ENCODE measurements at places on chromosomes 7 and 10.

DNA sequence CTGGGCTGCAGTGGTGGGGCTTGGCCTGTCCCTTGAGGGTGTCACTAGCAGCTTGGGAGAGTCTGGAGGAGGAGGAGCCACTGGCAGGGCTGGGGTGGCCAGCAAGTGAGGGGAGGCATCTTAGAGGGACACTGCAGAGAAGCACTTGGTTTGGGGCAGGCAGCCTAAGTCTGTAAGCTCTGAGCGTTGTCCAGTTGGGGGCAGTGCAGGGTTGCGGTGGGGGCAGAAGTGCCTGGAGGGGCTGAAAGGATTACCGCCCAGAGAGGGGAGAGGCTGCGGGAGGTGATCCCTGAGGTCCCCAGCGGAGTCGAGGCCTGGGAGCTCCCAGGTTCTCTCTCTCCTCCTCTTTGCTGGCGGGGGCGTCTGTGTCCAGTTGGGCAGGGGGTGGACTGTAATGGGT, 7.4 kb downstream of the ADCYAP1R1 start:
- H3K4me1 ChIP-seq: no peaks in the 10 kb centered on the region
- peaks cover 23% of the 10 kb centered on the region for H3K27me3 ChIP-seq
- no peak for DNase-seq
- H3K36me3 ChIP-seq: no peaks in the 10 kb centered on the region
- no peak overlapping the region for H3K27ac ChIP-seq

GRCh38 chr7:55092186-55092974, 73.6 kb downstream of the EGFR start:
- no peak for DNase-seq
- peaks cover 61% of the 10 kb centered on the region for H3K4me1 ChIP-seq
- no peak overlapping the region for H3K4me3 ChIP-seq
- H3K27ac ChIP-seq: peak overlapping the region; percentile 32
- H3K36me3 ChIP-seq: peaks cover 6% of the 10 kb centered on the region
- no peaks in the 10 kb centered on the region for H3K27me3 ChIP-seq

DNA sequence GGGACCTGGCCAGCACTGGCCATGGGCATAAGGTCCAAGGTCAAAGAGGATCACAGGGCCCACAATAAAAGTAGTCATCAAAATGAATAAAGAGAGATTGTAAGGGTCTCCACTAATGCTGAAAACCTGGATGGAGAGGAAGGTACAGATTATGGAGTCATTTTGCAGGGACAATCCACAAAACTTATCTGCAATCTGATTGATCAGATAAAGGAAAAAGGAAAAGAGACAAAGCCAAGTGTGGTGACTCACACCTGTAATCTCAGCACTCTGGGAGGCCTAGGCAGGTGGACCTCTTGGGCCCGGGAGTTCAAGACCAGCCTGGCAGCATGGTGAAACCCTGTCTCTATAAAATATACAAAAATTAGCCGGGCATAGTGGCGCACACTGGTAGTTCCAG, 174.0 kb downstream of the NPSR1 start:
- DNase-seq: no peak
- peaks cover 11% of the 10 kb centered on the region for H3K4me1 ChIP-seq
- H3K4me3 ChIP-seq: no peak overlapping the region
- H3K27me3 ChIP-seq: peaks cover 6% of the 10 kb centered on the region
- H3K36me3 ChIP-seq: no peaks in the 10 kb centered on the region

DNA sequence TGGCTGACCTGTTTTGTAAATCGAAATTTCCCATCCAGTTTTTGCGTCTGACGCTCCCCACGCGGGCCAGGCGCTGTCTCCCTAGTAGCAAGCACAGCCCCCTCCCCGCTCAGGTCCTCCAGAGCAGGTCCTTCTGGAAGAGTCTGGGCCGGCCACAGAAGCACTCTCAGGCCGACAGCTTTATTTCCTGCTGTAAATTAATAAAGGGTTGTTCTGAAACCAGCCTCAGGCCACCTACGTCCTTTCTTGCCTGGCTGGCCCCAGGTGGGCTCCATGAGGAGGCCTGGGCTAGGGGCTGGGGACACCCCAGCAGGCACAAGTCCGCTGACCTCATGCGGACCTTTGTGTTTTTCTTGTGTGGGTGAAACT, 35.2 kb downstream of the CAMK2B start:
- H3K27me3 ChIP-seq: peaks cover 41% of the 10 kb centered on the region
- no peaks in the 10 kb centered on the region for H3K4me1 ChIP-seq
- no peaks in the 10 kb centered on the region for H3K36me3 ChIP-seq
- H3K4me3 ChIP-seq: no peak overlapping the region
- H3K27ac ChIP-seq: no peak overlapping the region

DNA sequence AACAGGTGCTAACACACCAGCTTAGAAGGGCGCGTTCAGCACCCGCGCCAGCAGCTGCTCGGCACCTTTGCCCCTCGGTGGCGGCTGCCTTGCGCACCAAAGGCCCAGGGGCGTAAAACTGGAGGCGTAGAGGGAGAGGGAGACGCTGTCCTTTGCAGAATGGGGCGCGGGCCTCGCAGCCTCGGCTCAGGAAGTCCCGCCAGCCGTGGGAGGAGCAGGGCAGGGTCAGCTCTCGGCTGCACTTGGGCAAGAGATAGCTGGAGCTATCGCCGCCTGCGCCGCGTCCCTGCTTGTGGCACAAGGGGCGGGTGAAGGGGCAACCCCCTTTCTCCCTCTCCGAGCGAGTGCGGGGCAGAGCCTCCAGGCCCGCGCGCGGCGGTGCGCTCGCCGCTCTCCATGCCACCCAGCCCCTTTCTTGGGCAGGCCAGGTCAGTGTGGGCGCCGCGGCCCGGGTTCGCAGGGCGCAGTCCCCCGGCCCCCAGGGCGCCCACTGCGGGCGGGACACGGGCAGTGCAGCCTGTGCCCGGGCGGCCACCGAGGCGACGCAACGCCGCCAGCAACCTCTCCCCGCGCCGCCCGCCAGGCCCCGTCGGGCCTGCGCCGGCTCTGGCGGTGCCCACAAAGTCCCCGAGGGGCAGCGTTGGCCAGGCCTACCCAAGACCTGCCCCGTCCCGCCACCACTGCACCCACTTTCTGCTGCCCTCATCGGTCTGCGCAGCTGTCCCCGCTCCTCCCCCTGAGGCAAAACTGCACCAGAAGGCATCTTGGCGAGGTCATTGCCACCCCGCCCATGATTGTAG, 4.1 kb downstream of the NEUROD6 start:
- H3K27ac ChIP-seq: no peak overlapping the region
- H3K4me3 ChIP-seq: no peak overlapping the region
- peaks cover 9% of the 10 kb centered on the region for H3K27me3 ChIP-seq
- H3K4me1 ChIP-seq: no peaks in the 10 kb centered on the region
- no peaks in the 10 kb centered on the region for H3K36me3 ChIP-seq
- no peak for DNase-seq

DNA sequence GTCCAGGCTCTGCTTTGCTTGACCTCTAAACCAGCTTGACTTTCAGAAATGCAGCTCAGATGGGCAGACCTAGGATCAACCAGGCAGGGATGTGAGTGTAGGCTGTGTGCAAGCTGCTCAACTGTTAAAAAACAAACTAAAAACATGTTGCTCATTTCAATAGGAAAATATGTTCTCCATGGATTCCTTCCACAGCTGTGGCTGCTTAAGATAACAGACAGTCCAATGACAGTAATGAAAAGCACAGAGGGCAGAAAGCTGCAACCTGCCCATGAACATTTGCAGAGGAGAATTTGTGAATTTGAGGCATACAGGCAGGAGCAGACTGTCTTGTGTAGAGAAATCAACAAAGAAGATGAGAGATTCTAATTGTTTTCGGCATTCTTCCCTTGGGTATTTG, 534.2 kb downstream of the CCSER2 start:
- H3K4me3 ChIP-seq: no peak overlapping the region
- no peak for DNase-seq
- peaks cover 7% of the 10 kb centered on the region for H3K36me3 ChIP-seq
- H3K4me1 ChIP-seq: no peaks in the 10 kb centered on the region
- H3K27ac ChIP-seq: no peak overlapping the region

DNA sequence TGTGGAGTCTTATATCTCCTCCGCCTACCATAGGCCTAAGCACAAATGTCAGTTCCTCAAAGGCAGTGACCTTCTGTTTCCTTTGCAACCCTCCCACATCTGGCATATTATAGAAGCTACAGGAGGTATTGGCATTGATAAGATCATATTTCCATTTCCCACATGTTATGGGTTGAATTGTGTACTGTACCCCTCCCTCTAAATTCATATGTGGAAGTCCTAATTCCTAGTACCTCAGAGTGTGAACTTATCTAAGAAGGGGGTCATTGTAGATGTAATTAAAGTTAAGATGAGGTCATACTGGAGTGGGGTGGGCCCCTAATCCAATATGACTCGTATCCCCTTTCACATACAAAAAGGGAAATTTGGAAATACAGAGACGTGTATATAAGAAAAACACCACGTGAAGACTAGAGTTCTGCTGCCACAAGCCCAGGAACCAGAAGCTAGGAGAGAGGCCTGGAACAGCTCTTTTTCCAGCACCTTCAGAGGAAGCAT, 6.1 kb upstream of the LAMB4 start:
- no peak for DNase-seq
- peaks cover 5% of the 10 kb centered on the region for H3K27me3 ChIP-seq
- H3K4me1 ChIP-seq: peaks cover 5% of the 10 kb centered on the region

GRCh38 chr7:43767311-43767710, 8.8 kb downstream of the BLVRA start:
- H3K27ac ChIP-seq: no peak overlapping the region
- H3K27me3 ChIP-seq: no peaks in the 10 kb centered on the region
- H3K36me3 ChIP-seq: peaks cover 1% of the 10 kb centered on the region
- H3K4me1 ChIP-seq: peaks cover 30% of the 10 kb centered on the region

- H3K4me1 ChIP-seq: peaks cover 10% of the 10 kb centered on the region
- no peak for DNase-seq
- no peak overlapping the region for H3K4me3 ChIP-seq
- 0 out of 2 replicates have a peak, but pooled peaks cover 6% of the 10 kb centered on the region for H3K36me3 ChIP-seq
Observed at GRCh38 chr7:23449941-23450340, 20.4 kb downstream of the IGF2BP3 start.

- H3K27me3 ChIP-seq: no peaks in the 10 kb centered on the region
- peak overlapping the region; percentile 3 for H3K4me3 ChIP-seq
- peak; percentile 45 for DNase-seq
- peak overlapping the region; percentile 56 for H3K27ac ChIP-seq
- H3K4me1 ChIP-seq: peaks cover 10% of the 10 kb centered on the region
Observed at GRCh38 chr10:66678521-66678920, 247.3 kb upstream of the LRRTM3 start.

DNA sequence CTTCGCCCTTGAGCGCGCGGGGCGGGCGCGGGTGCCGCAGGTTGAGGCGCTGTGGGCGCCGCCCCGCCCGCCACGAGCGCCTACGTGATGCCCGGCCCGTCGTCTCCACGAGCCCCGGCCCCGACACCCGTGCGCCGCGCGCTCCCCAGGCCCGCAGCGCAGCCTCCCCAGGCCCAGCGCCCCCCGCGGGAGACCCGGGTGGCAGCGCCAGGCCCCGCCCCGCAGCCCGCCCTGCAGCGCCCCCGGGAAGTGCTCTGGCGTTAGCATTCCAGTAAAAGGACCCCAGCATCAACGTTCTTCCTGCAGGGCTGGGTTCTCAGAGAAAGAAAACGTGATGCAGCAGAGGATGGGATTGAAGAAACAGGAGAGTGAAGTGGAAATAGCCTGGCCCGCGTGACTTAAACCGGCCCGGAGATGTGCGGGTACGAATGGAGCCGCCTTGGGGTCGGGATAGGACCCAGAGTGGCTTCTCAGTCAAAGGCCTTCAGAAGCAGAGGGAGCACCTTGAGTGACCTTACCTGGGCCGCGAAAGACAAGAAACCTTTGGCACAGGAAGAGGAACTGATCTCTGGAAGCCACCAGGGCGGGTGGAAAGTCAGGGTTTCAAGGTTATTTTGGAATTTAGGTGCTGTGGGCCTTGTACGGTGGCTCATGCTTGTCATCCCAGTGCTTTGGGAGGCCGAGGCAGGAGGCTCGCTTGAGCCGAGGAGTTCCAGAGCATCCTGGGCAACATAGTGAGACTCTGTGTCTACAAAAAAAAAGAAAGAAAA, 1.8 kb downstream of the PFKP start:
- H3K27me3 ChIP-seq: no peaks in the 10 kb centered on the region
- H3K36me3 ChIP-seq: peaks cover 26% of the 10 kb centered on the region
- no peak for DNase-seq
- peaks cover 50% of the 10 kb centered on the region for H3K4me1 ChIP-seq

DNA sequence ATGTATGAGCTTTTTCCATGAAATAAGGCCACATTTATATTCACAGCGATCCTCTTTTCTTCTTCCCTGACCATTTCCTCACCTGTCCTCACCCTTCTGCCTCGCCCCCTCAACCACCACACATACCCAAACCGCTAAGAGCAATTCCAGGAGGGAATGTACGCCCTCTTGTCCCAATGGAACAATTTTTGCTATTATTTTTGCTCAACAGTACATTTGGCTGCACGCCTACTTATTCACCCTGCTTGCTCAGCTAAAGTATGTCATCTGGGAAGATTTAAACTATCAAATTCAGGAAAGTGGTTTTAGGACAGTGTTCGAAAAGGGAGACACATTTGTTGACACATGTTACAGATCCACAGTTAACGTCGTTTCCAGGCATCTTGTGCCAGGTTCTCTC, 252.7 kb downstream of the NEBL start:
- no peak overlapping the region for H3K4me3 ChIP-seq
- H3K4me1 ChIP-seq: no peaks in the 10 kb centered on the region
- no peaks in the 10 kb centered on the region for H3K27me3 ChIP-seq
- no peak for DNase-seq

GRCh38 chr7:130366564-130366963, 13.7 kb upstream of the CPA1 start:
- no peak for DNase-seq
- peaks cover 10% of the 10 kb centered on the region for H3K27me3 ChIP-seq
- peak overlapping the region; percentile 89 for H3K27ac ChIP-seq

DNA sequence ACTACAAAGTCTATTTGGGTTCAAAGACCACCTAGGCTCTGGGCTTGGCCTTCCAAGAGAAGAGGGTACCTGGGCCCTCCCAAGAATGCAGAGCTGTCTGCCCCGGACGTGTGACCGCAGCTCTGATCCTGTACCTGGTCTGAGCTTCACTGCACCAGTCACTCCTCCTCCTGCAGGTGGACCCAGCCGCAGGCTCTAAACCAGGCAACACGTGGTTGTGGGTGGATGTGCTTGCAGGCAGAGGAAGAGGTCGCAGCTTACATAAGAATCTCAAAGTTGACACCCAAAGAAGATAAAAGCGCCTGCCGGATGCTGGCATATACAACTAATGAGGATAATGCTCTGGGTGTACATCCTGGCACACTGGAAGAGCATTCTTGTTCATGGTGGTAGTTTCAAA, 9.4 kb upstream of the PFKP start:
- no peak overlapping the region for H3K4me3 ChIP-seq
- H3K36me3 ChIP-seq: no peaks in the 10 kb centered on the region
- no peak overlapping the region for H3K27ac ChIP-seq
- H3K4me1 ChIP-seq: peaks cover 28% of the 10 kb centered on the region

DNA sequence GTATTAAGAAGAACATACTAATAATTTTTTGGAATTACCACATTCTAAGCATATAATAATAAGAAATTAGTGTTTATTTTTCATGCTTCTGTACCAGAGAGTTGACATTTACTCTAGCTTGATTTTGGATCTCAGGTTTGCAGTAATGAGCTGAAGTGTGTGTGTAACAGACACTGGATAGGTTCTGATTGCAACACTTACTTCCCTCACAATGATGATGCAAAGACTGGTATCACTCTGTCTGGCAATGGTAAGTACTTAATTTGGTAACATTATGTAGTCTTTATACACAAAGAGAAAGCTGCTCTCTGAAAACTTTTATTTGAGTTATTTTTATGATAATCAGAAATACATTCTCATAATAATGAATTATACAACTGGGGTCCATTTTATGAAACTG, 54.1 kb downstream of the SRI start:
- peaks cover 2% of the 10 kb centered on the region for H3K27me3 ChIP-seq
- DNase-seq: no peak
- no peak overlapping the region for H3K27ac ChIP-seq
- no peaks in the 10 kb centered on the region for H3K4me1 ChIP-seq
- H3K4me3 ChIP-seq: no peak overlapping the region
- no peaks in the 10 kb centered on the region for H3K36me3 ChIP-seq
